ENCODE measurements at places on chromosomes 3 and 15. TPM values are rescaled to one million over a fixed set of nuclear protein-coding genes. Genes with fewer than 3 reads are reported as not detected.

DNA sequence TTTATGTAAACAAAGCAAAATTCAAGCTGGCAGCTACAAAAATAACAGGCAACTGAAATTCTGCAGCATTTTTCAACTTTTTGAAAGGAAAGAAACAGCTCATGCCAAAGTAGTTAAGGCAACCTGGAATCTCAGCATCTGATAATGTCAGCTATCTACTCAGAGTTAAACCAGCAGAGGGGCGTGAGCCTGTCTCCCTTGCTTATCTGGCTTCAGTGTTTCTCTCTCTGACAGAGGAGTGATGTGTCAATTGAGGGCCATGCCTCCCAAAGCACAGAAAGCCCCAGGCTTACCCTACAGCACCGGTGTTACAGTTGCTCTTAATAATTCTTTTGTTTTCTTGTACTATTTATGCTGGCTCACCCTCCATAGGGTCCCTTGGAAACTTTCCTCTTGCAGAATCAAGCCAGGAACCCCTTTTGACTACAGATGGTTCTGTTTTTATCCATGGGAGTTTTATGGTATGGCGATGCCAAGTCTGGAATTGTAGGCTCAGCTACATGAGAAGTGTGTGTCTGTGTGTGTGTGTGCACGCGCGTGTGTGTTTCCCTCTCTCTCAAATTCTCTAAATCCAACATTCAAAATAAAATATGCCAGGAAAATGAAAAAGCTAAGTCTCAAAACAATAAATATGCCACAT, 7.3 kb downstream of the TMEM212 start:
- DNase-seq: no peak

- no peak for DNase-seq
Observed at GRCh38 chr3:145727476-145727875, 433.5 kb downstream of the PLOD2 start.

DNA sequence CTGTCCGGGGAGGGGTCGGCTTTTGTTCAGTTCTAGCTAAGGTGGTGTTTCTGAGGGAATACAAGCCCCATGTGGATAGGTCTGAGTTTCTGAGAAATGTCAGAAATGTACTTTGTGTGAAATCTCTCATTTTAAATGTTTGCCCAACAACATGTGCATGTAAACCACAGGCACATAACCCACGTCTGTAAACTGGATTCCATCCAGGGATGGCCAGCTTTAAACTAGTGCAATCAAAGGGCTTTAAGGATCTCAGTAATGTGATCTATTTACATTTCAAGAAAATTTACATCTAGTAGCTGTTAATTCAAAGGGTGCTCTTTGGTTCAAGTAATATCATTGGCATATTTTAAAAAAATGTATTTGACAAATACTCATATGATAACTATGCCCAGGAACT, 52.0 kb downstream of the POLR2M start:
- no peak for DNase-seq

GRCh38 chr15:52280326-52281084, 15.1 kb downstream of the MYO5C start:
- DNase-seq: no peak

DNA sequence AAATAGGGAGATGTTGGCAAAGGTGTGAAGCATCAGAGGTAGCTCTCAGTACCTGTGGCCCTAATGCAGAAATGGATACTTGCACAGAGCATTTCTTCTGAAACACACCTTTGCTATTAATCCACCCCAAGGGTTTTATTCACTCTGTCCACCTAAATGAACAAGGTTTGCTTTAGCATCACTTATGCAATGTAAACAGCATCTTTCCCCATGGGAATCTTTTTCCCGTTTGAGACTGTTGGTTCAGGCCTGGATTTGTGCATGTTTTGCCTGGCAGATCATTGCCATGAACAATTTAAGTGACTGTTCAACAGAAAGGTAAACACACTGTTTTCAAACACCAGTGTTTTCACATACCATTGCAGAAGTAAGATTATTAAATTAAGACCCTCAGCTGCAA, 508.3 kb downstream of the SOX2 start:
- DNase-seq: no peak

GRCh38 chr3:9399746-9400145, 2.3 kb downstream of the SETD5 start:
- peak; percentile 70 for DNase-seq

DNA sequence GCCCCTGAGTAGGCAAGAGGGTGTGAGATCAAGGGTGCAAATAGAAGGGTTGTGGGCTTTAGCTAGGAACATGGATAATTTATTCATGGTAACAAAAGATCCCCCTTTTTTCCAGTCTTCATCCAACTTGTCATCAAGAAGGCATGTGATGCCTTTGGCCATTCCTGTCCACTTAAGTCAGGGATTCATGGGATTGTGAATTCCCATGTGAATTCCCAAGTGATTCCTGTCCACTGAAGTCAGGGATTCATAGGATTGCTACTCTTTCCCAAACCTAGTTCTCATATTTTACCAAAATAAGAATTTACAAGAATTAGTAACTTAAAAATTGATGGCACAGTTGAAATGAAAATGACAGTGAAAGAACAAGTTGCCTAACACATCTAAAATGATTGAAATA, 40.8 kb downstream of the HMG20A start:
- DNase-seq: no peak

GRCh38 chr15:101457696-101458095, 31.8 kb downstream of the PCSK6 start:
- no peak for DNase-seq

GRCh38 chr3:185830018-185830797, 5.4 kb upstream of the IGF2BP2 start:
- no peak for DNase-seq

GRCh38 chr3:179046497-179047353, 24.9 kb downstream of the ZMAT3 start:
- no peak for DNase-seq

- DNase-seq: no peak
Observed at GRCh38 chr15:63973212-63974009, 72.9 kb downstream of the DAPK2 start.

DNA sequence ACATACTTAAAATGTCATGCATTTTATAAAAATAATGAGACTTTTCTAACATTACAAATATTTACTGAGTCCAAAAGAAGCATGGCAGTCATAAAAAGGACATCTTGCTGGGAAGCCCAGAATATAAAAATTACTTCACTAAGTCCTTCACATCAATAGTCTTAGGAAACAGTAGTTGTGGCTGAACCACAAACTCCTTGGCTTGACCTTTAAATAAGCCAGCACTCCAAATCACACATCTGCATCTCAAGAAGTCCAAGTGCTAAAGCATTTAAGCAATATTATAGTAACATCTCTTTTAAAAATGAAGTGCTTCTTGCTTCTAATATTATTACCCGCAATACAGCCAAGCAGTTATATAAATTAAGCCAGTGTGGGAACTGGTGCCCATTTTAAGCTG, 8.8 kb downstream of the CCNL1 start:
- no peak for DNase-seq

- DNase-seq: no peak
Observed at GRCh38 chr3:89847955-89848354, 740.5 kb downstream of the EPHA3 start.

DNA sequence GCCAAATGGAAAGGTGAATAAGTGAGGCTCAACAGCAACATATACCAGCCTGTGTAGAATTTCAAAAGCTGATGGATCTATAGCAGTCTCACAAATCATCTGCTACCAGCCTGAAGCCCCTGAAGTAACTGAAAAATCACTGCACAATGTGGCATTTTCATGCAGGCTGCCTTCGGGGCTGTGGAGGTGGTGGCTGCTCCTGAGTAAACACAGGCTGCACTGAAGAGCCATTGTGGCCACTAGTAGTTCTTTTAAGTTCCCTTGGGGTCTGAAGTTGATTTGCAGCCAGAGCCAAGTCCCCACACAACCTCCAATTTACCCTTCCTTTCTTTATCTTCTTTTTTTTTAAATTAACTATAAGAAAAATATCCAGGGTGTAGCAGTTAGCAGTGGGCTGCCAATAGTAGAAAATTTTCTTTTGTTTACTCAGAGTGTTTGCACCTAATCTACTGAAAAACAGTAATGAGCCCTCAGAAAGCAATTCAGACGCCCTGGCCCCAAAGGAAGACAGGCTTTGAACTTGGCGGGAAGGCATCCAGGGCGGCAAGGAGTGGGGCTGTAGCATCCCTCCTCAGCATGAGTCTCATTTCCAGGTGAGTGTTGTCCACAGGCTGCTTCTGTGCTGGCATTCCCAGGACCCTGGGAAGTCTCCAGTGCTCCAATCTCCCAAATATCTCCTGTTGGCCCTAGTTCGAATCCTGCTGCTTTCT, 13.3 kb upstream of the SUSD5 start:
- no peak for DNase-seq

GRCh38 chr3:42043099-42043813, 47.9 kb upstream of the TRAK1 start:
- no peak for DNase-seq

The FRMD4B gene
- 8.7 TPM for total RNA-seq

The CLRN1 gene
- not detected for total RNA-seq

The GOLGA6L9 gene
- total RNA-seq: 1.4 TPM

Measured in pancreas (tissue), 10 donors.